Activated naive CD4-positive, alpha-beta T cell treated with anti-CD3 and anti-CD28 coated beads for 36 hours (primary cell): ENCODE measurements at places on chromosomes 1 and 21.

GRCh38 chr1:147890177-147890790 is 12.3 kb upstream of the GJA8 start:
- peaks cover 2% of the 10 kb centered on the region for H3K4me1 ChIP-seq
- H3K36me3 ChIP-seq = no peaks in the 10 kb centered on the region
- DNase-seq = peak; percentile 83
- H3K4me3 ChIP-seq = no peak overlapping the region

GRCh38 chr21:44533891-44534627 is 5.9 kb downstream of the KRTAP10-1 start:
- no peak overlapping the region for H3K27ac ChIP-seq
- no peaks in the 10 kb centered on the region for H3K27me3 ChIP-seq
- no peaks in the 10 kb centered on the region for H3K4me1 ChIP-seq

DNA sequence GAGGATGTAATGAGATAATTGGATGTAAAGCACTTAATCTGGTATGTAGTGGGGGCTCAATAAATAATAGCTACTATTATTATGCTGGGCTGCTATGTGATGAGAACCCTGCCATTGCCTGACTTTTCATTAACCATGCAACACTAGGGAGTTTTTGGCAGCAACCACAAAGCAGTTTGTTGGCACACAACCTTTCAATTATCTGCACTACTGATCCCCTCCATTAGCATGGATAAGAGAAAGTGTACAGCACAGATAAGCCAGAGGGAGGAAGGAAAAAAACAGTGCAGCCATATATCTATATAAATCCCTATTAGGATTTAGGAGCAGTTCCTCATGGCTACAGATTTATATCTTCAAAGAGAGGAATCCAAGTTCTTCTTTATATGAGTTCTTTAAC is 498.5 kb downstream of the NUF2 start:
- H3K4me1 ChIP-seq = no peaks in the 10 kb centered on the region
- no peak overlapping the region for H3K27ac ChIP-seq
- H3K4me3 ChIP-seq = no peak overlapping the region
- DNase-seq = no peak

DNA sequence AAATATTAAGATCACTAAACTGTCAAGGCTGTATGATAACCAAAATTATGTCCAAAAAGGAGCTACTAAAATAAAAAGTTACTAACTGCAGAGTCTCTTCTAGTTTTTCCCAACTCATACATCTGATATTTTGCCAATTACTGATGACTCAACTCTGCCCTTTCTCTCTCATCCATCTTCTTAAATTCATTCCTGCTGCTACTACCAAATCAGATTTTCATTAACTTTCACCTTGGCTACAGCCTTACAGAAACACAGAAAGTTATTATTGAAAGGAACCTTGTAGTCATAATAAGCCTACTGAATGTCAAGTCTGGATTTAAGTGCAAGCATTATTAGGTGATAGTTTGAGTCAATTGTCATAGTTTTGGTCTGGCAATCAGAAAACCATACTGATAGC is 273.1 kb downstream of the DPYD start:
- H3K27ac ChIP-seq = no peak overlapping the region
- H3K4me1 ChIP-seq = no peaks in the 10 kb centered on the region
- H3K4me3 ChIP-seq = no peak overlapping the region
- peaks cover 26% of the 10 kb centered on the region for H3K36me3 ChIP-seq
- no peak for DNase-seq

DNA sequence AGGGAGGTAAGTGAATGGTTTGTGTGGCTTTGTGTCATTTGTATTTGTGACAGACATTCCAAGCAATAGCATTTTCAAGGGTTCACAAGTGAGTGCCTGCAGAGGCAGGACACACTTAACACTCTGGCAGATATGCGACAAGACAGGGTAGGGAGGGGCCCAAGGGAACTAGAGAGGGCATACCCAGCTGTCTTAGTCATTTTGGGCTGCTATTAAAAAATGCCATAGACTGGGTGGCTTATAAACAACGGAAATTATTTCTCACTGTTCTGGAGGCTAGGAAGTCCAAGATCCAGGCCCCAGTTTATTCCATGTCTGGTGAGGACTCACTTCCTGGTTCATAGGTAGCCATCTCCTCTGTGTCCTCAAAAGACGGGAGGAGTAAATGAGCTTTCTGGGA is 137.4 kb downstream of the FGGY start:
- H3K36me3 ChIP-seq = no peaks in the 10 kb centered on the region
- no peak for DNase-seq
- no peak overlapping the region for H3K27ac ChIP-seq
- no peaks in the 10 kb centered on the region for H3K27me3 ChIP-seq
- H3K4me3 ChIP-seq = no peak overlapping the region
- peaks cover 17% of the 10 kb centered on the region for H3K4me1 ChIP-seq
